ENCODE measurements at places on chromosomes 6 and 20.

- DNase-seq, result no peak
Observed at GRCh38 chr6:143579703-143580102, 68.2 kb upstream of the FUCA2 start.

DNA sequence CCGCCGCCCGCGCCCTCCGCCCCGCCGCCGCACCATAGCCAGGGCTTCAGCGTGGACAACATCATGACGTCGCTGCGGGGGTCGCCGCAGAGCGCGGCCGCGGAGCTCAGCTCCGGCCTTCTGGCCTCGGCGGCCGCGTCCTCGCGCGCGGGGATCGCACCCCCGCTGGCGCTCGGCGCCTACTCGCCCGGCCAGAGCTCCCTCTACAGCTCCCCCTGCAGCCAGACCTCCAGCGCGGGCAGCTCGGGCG is 1.5 kb downstream of the FOXC1 start:
- DNase-seq, result no peak

- DNase-seq, result no peak
Observed at GRCh38 chr6:161195386-161195785, 78.5 kb downstream of the AGPAT4 start.

DNA sequence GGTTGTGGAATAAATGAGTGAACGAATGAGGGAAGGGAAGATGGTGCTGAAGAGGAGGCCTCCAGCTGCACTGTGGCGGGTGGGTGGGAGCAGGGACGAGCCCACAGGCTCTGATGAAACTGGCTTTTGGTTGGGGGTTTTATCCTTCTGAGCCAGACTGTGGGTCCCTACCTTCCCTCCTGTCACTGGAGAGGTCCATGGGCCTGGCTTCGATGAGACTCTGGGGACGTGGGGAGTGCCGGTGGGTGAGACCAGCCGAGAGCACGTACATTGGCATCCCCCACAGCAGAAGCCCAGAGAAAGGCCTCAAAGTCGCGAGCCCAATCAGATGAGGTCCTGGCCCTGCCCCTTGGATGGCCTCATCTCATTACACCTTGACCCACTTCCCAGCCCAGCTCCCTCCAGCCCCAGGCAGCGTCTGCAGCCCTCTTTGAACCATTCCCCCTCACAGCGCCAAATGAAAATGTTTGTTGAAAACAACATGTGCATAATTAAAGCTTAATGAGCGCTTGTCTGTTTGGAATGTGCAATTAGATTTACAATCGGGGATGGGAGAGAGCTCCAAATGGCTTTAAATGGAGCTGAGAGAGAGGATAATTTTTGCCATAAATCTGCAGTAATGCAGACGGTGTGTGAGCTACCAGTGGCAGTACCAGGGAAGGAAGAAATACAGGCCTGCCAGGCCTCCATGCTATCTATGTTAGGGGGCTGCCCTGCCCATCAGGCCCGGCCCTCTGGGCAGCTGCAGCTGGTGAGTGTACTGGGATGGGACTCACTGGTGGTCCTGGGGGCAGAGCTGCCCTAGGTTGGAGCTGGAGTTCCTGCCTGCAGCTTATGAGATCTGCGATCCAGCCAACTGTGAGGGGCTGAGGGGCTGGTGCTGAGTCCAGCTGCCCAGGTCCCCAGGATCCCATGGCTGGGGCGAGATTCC is 47.2 kb downstream of the TOX2 start:
- DNase-seq, result no peak

DNA sequence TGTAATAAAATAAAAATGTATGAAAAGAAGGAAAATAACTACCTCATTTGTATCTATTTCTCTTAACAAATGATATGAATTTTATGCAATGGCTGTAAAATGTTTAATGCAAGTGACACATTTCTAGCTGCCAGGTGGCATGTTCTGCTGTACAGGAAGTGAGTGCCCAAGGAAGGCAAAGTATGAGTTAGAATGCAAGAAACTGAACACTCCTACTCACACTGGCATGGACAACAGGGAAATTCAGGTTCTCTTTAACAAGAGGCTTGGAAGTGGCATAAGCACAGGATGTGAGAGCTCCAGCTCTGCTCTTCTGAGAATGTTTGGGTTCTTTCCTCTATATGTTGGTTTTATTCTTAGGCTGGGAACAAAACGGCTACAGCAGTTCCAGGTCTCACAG is 20.4 kb upstream of the LAMA4 start:
- no peak for DNase-seq

DNA sequence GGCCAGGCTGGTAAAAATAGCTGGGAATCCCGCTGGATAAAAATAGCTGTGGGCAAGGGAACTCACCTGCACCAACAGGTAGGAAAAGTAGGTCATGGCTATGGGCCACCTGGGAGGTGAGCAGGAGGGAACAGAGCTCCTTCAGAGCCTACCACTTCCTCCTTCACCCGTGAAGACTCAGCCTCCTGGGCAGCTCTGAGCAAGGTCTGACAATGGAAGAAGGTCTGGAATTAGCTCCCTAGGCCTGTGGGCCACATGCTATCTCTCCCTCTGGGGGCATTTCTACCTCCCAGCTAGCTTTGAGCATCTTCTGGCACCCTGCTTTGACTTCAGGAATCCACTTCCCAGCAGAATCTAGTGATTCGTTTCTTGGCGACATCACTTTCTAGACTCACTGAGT is 153.9 kb downstream of the MRPL14 start:
- DNase-seq, result no peak

GRCh38 chr20:39107741-39108140 is 145.6 kb downstream of the DHX35 start:
- DNase-seq, result no peak
